ENCODE measurements at places on chromosomes 3 and 15.

DNA sequence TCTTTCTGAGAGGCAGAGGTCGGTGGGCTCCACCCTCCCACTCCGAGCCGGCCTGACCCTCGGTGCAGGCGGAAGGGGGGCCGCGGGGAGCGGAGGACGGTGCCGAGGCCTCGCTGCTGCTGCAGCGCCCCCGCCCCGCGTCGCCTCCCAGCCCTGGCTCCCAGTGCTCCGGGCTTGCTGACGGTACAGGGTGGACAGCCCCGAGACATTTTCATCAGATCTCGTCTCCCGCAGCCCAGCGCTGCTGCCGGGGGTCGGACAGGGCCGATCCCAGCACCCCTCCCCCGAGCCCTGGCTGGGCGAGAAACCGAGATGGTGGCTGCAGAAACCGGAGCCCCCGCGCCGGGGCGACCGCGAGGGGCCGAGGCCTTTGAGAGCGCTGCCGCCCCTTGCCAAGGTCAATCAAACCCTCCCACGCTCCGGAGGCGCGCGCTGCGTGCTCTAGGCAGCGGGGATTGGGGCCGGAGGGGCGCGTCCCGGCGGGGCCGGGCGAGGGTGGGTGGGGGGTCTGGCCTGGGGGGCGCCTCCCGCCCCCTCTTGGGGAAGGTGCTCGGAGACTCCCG lies 42.5 kb downstream of the EPHB3 start:
- DNase-seq = no peak

DNA sequence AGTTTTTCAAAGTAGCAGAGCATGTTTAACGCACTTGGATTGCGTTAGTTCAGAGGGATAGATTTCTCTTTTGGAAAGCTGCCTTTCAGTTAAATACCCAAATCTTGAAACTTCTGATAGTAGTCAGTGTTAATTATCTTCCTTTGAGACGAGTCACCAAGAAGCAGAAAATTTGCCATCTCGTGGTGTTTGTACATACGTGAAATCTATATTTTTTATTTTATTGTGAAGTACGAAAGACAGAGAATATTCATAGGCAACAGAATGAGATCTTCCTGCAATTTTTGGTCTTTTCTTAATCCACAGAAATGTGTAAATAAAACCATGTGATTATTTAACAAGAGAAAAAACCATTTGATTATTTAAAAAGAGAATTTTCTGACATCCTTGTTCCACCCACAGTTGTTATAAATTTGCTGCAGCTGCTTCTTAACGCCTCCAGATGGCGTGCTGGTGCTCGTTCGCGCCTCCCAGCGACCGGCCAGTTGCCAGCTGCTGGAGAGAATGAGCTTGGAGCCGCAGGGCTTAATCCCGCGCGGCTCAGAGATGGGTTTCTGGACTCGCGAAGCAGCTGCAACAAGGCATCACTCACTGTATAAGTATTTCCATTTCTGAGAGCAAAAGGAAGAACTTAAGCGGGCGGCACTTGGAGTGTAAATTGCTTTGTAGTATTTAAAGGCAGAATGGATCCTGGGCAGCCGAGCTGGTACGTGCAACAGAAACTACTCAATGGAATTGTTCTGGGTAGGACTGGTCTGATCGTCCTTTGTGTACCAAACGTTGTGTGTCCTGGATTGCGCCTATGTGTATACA lies 10.5 kb upstream of the SLITRK3 start:
- DNase-seq = peak; percentile 55

GRCh38 chr15:91224755-91225380 lies 124.8 kb downstream of the SV2B start:
- DNase-seq = peak; percentile 7

DNA sequence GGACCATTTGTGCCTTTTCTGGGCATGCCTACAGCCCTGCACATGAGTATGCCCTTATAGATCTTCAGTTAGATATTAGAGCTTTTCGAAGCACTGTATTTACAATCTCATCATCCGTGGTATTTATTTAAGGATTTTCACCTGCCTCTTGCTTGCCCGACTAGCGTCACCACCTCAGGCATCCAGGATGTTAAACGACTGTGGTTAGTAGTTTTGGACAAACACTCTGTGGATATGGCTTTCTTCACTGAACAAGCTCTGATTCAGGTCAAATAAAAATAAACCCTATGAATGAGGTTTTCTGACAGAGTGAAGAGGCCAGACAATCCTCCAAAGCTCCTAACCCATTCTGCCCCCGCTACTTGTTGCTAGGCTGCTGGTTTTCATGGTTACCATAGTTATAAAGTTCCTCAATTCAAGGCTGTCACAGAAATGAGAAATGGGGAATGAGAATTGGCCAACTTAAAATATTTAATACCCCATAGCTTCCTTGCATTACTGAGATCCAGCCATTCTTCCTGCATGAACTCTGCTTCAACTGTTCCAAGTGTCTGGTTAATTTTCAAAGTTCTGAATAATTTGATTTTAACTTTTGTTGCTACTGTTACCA lies 440.1 kb downstream of the GABRG3 start:
- DNase-seq = no peak

DNA sequence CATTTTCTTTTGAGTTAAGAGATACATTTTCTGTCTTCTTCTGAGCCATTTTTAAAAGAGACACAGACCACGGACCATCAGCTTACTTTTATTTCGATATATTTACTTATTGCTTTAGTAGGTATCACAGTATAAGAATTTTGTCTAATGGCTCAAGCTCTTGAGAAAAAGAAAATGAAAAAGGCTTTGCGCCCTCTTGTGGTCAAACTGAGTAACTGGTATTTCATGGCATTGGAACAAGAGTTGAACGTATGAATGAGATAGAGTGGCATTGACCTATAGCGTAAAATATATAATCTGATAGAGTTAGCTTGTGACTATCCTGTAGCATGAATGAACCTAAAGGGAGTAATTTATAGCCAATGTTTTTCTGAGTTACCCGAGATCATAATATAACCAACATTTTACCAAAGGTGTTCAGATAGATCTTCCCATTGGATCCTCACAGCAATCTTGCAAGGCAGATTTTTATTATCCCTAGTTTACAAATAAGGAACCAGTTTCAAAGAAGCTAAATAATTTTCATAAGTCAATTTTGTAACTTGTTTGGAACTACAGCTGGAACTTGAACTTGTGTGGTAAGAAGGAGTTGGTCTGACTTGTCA lies 154.6 kb downstream of the POLR2M start:
- peak; percentile 60 for DNase-seq

- no peak for DNase-seq
Measured at GRCh38 chr3:189721873-189722665, 90.9 kb downstream of the TP63 start.

DNA sequence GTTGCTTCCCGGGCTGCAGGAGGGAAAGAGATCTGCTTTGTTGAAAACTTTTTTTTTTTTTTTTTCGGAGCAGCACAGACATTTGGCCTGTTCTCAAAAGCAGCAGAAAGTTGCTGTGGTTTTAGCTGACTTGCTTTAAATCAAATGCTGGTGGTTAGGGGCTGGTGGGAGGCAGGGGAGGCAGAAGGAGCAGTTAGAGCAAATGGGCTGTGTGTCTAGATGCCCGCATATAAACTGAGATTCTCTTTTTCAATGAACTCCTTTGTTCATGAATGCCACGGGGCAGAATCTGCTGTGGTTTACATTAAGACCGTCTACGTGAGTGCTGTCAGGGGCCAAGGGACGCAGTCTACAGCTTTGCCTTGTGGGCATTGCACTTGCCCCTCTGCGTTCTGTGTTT lies 95.9 kb downstream of the FLNB start:
- DNase-seq = no peak

GRCh38 chr3:194488055-194488742 lies 1.4 kb upstream of the ATP13A3 start:
- peak; percentile 57 for DNase-seq

DNA sequence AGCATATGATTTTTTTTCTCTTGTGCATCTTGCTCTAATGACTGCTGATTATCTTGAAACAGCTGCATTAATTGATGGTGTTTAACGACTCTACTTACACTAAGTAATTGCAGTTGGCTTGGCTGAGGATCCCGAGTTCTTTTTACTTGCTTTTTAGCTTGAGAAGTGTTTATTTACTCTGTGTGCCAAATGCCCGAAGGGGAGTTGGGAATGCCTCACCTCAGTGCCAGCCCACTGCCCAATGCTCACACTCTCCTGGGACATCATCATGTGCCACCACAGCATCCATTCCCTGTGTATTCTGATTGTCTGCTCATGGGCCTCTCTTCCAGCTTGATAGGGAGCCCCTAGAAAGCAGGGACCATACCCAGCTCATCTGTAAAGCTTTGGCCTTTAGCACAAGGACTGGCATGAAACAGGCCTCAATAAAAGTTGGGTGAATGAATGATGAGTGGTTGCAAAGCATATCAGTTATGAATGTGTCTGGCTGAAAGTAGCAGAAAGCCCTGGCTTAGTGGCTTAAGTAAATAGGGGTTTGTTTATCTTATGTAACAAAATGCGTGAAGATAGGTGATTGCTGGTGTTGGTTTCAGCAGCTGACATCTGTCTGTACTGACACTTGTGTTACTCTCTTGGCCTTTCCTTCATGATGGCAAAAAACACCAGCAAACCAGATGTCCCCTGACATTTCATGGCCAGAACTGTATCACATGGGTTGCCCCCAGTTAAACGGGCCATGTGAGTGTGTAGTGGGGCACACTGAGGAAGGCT lies 8.1 kb downstream of the PXYLP1 start:
- no peak for DNase-seq

GRCh38 chr3:116007000-116007399 lies 383.7 kb downstream of the GAP43 start:
- no peak for DNase-seq

DNA sequence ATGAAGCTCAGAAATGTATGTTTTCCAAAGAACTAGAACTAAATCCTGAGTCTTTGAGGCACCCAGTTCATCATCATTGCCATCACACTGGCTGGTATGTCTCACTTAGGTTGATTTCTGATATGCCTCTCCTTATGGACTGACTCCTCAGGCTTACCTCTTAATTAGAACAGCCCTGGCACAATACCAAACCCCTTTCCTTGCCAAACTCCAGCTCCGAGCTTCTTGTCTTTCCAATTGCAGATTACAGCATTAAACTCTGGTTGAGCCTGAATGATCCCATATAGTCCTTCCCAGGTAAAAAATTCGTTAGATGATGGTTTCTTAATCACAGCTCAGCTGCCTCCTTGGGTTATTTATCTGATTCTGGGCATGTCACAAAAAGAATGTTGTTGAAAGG lies 66.3 kb downstream of the RTP4 start:
- DNase-seq = no peak

DNA sequence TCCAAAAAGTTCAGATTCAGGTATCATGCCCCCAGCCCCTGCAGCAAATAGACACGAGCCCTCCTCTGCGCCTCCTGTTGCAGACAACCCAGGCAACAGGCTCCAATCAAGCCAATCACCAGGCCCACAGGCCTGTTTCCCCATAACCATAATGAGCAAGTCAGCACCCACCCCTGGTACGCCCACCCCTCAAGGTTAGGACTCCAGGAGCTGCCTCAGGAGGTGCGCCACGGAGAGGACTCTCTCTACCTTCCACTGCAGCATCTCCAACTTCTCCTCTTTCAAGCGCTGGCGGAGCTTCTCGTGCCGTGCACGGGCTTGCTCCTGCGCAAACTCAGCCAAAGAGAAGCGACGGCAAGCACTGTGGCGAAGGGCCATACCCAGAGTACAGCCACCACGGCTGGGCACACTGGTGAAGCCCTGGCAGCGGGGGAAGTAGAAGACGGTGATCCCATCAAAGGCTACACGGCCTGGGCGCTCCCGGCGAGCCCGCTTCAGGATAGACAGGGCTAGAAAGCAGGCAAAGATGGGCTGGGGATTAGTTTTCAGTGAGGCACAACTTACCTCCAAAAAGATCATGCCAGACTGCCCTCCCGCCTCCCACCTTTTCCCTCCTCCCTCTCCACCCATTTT lies 8.5 kb downstream of the CSRNP1 start:
- no peak for DNase-seq

- DNase-seq = no peak
Measured at GRCh38 chr3:101512396-101512645, 691 bp downstream of the SENP7 start.

- DNase-seq = no peak
Measured at GRCh38 chr3:34011171-34012101, 213.0 kb downstream of the PDCD6IP start.

- no peak for DNase-seq
Measured at GRCh38 chr3:52793702-52794611, 639 bp upstream of the ITIH3 start.

DNA sequence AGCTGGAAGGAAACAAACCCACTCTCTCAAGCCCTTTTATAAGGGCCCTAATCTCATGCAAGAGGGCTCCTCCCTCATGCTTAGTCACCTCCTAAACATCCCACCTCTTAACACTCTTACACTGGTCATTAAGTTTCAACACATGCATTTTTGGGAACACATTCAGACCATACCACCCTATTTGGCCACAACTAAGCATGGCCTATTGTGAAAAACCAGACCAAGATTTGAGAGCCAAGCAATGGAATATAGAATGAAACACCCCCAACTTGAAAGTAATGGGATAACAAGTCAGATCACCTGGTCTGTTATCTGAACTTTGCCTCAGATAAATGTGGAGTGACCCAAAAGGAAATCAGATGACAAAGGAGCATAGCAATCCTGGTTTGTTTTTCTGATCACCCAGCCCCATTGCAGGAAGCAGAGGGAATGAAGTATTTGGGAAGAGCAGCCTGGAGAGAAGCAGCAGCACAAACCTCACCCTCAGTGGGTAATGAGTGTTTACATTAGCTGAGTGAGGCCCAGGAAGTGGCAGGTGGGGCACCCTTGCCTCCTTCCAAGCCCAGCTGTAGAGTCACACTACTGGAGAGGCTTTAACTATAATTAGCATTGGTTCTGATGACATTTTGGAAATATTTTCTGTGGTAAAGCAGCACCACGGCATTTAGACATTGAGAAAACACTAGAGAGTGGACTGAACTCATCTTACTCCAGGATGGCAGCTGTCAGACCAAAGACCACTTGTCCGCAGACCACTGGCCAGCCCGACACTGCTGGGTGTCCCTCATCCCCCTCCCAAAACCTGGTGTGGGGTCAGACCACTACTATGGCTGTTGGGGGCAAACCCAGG lies 48.8 kb upstream of the PRTG start:
- no peak for DNase-seq

GRCh38 chr15:74631935-74632560 lies 16.4 kb downstream of the CLK3 start:
- DNase-seq = peak; percentile 72

DNA sequence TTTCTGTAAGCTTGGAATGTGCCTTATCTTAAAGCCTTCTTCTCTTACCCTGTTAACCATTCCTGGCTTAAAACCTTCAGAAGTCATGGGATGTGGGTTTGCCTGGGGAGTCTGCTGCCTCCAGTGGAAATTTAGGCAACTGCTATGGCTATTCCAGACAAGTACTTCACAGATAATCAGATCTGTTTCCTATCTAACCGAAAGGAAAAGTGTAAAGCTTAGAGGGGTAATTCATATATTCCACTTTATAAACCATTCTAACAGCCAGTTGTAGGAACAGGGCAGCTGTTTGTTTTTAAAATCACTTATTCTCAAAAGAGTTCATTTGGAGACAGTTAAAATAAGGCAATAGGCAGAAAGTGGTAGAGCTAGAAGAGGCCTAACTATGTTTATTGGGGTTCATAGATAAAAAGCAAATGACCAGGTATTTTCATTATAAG lies 219.9 kb downstream of the TCF12 start:
- DNase-seq = no peak

GRCh38 chr3:27649277-27649676 lies 72.8 kb downstream of the EOMES start:
- DNase-seq = no peak

All from activated CD4-positive, alpha-beta T cell treated with anti-CD3 and anti-CD28 coated beads, Interleukin-2, Interleukin-6, amounts not matched to agents 100 ng/mL and 50 ng/mL, durations not matched to agents 16 hours and 8 hours (primary cell).